CMK (cell line): ENCODE measurements at places on chromosomes 6 and 20.
A peak's percentile ranks its signal among the peaks of the same experiment; 100 is the strongest.

DNA sequence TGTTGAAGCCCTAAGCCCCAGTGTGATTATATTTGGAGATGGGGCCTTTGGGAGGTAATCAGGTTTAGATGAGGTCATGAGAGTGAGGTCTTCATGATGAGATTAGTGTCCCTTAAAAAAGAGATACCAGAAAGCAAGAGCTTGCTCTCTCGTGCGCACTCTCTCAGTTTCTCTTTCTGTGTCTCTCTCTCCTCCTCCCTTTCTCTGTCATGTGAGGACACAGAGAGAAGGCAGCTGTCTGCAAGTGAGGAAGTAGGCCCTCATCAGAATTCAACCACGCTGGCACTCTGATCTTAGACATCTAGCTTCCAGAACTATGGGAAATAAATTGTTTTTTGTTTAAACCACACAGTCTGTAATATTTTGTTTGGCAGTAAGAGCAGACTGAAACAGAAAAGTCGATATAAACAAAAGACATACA is 180.5 kb downstream of the IBTK start:
- DNase-seq: no peak

GRCh38 chr20:53828088-53828681 is 234.5 kb upstream of the ZNF217 start:
- no peak for DNase-seq

GRCh38 chr6:27866357-27867050 is 45.7 kb downstream of the OR2B2 start:
- DNase-seq: no peak

- no peak for DNase-seq
These were observed 584.2 kb downstream of the BCKDHB start for GRCh38 chr6:80690551-80691131.

GRCh38 chr6:13433709-13434121 is 53.7 kb downstream of the GFOD1 start:
- DNase-seq: no peak

DNA sequence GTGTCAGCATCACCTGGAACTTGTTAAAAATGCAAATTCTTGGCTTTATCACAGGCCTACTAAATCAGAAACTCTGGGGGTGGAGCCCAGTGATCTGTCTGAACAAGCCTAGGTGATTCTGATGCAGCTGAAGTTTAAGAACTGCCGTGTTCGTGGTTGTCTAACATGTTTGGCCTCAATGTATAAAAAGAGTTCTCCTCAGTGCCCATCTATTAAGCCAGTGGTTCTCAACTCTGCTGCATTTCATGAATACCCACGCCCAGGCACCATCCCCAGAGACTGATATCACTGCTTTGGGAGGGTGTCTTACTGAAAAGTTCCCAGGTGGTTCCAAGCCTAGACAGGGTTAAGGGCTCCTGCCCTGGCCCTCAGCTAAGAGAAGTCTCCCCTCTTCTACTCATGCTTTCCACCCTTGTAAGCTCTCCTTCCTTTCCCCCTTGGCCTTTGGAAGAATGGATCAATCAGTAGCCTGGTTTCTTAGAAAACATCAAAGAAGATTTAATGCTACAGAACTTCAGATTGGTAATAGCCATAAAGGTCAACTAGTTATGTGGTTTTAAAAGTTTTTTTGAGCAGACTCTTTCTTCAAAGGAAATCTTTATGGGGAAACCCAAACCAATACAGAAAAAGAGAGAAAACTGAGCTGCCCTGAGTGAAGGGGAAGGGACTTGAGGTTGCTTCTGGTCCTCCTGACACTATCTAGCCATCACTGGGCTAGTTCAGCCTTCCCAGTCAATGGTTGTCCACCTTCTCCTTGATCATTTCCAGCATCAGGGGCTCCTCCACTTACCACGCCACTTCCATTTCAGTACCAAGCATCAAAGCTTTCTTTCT is 38.9 kb upstream of the TNFAIP3 start:
- DNase-seq: no peak

GRCh38 chr6:161961796-161962195 is 687.9 kb upstream of the AGPAT4 start:
- DNase-seq: no peak

GRCh38 chr20:63955827-63956663 is at the start of gene UCKL1:
Gene UCKL1 (minus strand): TSS chr20:63956416. CDS start chr20:63956372, 44 bp downstream.
- DNase-seq: peak; percentile 77

DNA sequence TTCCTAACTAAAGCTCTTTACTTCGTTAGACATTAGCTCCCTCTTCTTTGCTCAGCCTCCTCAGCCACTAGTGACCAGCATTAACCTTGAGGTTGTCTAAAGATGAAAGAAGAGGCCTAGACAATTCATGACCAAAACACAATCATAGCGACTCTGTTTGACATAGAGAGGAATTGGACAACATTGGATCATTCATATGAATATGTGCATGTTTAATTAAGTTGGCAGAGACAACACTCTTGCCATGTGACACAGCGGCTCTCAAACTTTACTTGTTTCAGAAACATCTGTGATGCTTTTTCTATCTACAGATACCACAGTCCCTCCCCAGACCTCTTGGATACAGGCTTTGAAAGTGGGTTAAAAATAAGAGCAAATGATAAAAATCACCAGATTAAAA is 81.7 kb downstream of the LINC00237 start:
- DNase-seq: no peak

- DNase-seq: no peak
These were observed 243.8 kb upstream of the IRAK1BP1 start for GRCh38 chr6:78623554-78623953.

GRCh38 chr20:14879839-14880238 is 542.4 kb upstream of the FLRT3 start:
- no peak for DNase-seq

GRCh38 chr20:62369815-62370114 is 2.7 kb upstream of the LAMA5 start:
- DNase-seq: no peak

GRCh38 chr6:148709577-148709976 is 37.3 kb upstream of the UST start:
- no peak for DNase-seq

DNA sequence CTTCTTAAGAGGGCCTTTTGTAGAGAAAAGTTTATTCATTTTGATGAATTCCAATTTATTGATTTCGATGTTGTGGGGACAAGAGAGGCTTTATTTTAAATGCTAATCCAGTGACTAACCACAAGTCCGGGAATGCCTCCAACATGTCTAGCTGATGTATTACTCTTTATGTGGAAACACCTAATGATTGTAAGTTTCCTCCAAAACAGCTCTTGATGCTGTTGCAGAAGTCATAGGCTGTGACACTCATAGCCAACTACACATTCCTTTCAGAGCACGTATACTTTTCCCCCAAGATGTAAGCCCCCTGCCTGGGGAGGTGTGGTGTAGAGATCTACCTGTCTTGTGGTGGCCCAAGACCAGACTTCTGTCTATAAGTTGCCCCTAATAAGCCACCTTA is 61.3 kb upstream of the RNF24 start:
- DNase-seq: no peak

GRCh38 chr6:118893064-118893806 is 717 bp upstream of the ASF1A start:
- DNase-seq: peak; percentile 52

DNA sequence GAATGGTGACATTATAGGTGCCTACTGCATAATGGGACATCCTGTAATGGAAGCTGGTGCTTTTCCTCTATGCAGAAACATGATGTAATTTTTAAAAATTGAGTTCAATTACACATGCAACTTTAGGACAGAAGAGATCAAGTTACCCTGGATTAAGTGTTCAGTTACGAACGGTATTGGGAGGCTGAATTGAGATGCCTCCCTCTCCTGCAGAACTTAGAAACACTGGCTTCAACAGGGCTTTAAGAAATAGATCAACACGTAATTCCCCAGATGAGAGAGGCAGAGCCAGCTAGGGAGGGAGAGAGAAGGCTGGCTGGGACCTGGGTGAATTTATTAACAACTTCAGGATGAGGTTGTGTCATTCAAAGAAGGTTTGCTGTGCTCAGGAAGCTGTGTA is 232.8 kb downstream of the CDH26 start:
- DNase-seq: no peak

GRCh38 chr6:125552819-125553218 is 196.6 kb upstream of the HEY2 start:
- no peak for DNase-seq

DNA sequence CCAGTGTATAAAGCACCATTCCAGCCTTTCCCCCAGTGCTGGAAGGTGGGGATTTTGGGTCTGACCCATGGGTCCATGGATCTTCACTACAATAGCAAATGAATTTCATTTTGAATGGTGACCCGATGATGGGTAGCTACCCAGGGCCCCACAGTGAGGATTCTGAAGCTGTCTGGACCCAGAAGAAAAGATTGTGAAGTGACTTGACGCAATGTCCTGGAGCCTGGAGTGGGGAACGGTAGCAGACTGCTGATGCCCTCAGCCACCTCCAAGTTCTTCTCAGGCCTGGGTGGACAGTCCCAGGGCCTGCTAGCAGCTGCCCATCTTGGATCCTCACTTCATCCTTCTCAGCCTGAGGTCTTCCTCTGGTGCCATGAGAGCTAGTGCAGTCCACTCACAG is 23.4 kb upstream of the SLC32A1 start:
- DNase-seq: no peak

DNA sequence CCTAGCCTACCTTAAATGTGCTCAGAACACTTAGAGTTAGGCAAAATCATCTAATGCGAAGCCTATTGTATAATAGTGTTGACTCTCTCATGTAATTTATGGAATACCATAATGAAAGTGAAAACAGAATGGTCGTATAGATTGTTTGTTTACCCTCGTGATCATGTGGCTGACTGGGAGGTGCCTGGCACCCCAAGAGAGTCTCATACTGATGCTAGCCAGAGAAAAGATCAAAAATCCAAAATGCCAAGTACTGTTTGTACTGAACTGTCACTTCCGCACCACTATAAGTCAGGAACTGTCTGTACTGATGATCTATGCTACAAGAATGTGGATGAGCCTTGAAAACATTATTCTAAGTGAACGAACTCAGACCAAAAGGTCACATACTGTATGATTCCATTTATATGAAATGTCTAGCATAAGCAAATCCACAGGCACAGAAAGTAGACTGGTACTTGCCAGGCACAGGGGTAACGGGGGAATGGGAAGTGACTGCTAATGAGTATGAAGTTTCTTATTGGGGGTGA is 22.4 kb downstream of the ZMYND8 start:
- no peak for DNase-seq

DNA sequence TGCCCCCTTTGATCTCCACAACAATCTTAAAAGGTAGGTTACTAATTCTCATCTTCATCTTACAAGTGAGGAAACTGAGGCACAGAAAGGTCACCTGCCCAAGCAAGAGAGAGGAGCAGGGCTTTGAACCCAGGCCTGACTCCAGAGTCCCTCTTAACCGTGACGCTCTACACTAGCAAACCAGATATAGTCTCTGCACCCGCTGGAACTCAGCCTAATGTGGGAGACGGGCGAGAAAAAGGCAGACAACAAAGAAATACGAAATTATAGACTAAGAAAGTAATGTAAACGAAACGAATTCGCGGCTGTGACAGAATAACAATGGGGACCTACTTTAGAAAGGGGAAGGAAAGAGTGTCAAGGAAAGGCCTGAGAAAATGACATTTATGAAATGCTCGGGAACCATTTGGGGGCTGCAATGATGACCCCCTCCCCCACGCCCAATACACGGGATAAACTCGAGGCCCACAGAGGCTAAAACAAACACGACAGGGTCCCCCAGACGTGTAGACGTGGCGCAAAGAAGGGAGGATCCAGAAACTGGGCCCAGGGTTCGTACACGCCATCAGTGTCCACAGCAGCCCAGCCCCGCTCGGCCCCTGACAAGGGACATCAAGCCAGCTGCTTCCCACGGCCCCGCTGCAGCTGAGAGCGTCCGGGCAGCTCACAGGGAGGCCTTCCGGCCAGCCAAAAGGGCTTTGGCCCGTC is 637 bp downstream of the TRPC4AP start:
- no peak for DNase-seq

- DNase-seq: no peak
These were observed 2.2 kb downstream of the CCN2 start for GRCh38 chr6:131948692-131949619.

DNA sequence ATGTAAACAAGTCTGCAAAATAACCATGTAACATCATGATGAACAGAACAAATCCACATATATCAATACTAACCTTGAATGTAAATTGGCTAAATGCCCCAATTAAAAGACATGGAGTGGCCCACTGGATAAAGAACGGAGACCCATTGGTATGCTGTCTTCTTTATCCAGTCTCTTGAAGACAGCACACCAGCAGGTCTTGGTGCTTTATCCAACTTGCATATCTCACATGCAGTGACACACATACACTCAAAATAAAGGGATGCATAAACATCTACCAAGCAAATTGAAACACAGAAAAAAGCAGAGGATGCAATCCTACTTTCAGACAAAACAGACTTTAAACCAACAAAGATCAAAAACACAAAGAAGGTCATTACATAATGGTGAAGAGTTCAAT is 30.3 kb upstream of the EPB41L2 start:
- no peak for DNase-seq

- peak; percentile 94 for DNase-seq
These were observed 74.8 kb upstream of the PLCB4 start for GRCh38 chr20:8994045-8994444.

GRCh38 chr20:11395581-11395980 is 522.1 kb upstream of the BTBD3 start:
- no peak for DNase-seq

DNA sequence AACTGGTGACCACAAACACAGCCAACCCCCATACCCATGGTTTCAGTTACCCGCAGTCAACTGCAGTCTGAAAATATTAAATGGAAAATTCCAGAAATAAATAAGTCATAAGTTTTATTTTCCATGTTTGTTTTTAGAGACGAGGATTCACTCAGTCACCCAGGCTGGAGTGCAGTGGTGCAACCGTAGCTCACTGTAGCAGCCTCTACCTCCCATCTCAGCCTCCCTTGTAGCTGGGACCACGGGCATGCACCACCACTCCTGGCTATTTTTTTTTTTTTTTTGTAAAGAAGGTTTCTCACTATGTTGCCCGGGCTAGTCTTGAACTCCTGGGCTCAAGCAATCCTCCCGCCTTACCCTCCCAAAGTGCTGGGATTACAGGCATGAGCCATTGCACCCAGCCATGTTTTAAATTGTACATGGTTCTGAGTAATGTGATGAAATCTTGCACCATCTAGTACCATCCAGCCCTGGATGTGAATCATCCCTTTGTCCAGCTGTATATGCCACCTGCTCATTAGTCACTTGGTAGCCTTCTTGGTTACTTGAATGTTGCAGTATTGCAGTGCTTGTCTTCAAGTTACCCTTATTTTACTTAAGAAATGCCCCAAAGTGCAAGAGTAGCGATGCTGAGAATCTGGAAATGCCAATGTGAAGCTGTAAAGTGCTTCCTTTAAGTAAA is 14.5 kb downstream of the CSNK2A1 start:
- no peak for DNase-seq

DNA sequence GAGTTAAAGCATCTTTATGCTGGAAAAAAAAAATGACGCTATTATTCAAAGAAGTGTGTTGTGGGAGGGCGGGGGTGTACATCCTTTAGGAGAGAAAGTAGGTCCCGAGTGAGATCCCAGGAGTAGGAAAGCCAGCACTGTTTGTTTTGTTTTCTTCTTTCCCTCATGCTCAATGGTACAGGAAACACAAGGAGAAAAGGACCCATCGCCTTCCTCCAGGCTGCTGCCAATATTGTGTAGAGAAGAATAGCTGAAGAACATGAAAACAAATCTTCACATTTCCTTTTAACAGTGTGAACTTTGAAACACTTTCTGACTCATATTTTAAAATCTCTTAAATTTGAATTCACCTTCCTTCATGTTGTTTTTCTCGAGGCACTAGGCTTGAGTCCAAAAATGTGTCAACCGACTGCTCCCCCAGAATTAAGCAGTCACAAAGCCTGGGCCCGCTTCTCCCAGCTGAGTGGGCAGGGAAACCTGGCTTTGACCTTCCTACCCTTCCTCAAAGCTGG is 22.3 kb downstream of the PPP1R16B start:
- DNase-seq: no peak
